Posterior cingulate gyrus (tissue), 11 donors: ENCODE measurements at places on chromosomes 2 and 18.

GRCh38 chr2:30686669-30687068, 120.6 kb downstream of the CAPN13 start:
- no peak for DNase-seq

DNA sequence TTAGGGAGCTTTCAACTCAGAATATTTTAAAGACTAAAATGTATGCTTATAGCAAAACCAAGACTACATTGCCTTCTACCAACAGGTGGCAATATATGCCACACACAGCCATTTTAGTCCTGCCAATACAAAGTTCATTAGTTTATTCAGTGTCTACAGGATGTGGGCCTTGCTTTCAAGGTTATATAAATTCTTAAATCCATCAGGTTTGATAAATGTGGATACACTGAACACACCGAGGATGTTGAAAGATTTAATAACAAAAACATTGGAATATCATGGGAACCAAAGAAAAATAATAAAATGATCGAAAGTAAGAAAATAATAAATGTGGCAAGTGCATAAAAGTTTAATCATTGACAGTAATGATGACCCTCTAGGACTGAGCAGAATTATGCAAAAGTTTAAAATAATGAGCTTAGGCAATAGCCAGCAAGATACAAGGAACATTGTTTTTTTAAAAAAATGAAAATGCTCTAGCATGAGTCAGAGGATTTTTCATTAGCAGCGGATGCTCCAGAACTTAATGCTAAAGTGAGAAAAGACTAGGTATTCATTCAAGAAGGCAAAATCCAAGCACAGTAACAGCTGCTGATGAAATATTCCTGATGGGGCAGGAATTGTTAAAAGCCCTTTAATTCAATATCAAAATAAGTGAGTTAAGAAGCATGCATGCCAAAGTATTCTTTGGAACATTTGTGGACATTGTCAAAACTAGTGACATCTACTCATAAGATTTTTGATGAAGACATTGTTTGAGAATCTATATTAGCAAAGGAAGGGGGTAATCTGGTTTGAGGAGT, 14.2 kb downstream of the SCN9A start:
- DNase-seq: no peak

DNA sequence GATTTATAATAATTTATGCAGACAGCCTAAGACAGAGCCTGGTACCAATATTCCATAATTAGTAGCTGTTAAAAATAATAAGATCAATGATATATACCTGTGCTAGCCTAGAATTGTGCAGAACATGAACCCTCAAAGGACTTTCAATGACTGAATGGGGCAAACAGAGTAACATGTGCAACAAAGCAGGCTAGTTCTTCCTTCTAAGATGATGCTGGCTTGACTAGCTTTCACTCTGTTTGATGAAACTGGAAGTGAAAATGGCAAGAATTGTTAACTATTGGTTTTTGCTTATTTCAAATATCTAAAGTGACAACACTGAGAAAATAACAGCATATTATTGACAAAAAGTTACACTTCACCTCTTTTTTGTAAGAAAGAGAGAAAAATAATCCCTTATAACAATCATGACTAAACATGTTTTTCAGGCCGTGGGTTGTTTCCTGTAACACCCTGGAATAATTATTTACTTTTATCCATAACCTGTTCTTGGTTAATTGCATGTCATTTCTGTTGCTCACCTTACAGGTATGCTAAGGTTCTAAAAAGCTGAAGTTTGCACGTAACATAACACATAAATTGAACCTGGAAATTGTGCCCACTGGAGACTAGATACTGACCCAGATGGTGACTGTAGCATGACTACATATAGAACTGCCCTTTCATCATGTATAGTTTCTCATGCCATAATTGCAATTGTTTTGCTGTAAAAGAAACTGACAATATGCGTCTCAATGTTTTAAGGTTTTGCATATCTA, 108.7 kb downstream of the C18orf54 start:
- DNase-seq: no peak

DNA sequence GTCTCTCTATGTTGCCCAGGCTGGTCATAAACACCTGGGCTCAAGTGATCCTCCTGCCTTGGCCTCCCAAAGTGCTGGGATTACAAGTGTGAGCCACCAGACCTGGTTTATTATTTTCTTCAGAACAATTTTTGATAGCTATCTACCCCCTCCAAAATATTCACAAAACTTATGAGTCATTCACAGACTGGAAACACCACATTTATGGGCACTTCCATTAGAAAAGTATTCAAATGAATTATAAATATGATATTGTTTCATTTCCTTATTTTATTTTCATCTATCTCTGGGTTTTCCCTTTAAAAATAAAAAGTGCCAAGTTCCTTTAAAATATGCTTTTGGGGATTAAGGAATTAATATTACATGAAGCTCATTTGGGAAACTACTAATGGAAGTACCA, 58.8 kb upstream of the MSTN start:
- DNase-seq: no peak

GRCh38 chr2:102592601-102593000, 26.8 kb upstream of the SLC9A2 start:
- DNase-seq: no peak

- no peak for DNase-seq
Measured at GRCh38 chr2:136393514-136393913, 275.6 kb upstream of the CXCR4 start.

DNA sequence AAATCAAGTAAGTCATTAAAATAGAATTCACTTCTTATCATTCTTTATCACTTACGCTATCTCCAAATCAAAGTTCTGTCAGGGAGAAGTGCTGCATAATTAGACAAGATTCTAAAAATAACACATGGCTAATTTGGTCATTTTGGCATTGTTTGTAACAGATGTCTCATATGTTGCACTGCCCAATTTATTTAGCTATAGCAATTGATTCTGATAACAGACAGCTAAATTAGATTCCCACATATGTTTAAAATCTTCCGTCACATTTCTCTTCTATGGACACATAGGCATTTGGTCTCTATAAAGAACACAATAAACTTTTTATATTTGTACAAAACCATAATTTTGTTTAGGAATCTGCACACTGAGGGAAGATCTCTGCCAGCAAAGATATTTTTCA, 644.5 kb upstream of the VRK2 start:
- no peak for DNase-seq

DNA sequence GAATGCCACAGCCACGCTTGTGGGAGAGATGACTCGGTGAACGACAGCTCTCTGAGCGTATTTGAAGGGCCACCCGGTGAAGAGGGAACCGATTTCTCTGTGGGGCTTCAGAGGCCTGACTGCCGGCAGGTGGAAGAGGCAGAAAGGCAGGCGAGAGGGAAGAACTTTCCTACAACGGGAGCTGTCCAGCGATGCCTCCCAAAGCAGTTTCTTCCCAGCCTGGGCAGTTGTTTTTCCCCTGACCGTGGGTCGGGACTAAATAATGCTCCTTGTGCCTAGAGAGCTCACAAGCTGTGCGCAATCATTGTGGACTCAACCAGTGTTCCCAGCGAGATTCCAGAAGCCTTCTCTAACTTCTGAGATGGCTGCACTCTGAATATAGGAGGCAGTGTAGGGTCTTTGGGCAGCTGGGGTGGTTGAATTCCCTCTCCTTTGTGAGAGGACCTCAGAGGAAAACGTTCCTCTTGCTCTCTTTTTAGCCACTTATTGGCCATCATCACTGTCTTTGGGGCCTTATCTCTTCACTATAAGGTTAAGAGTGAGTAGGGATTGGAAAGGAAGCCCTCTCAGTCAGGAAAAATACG, 710 bp downstream of the SEC11C start:
- no peak for DNase-seq

GRCh38 chr2:145085612-145086011, 565.7 kb upstream of the ZEB2 start:
- no peak for DNase-seq

- DNase-seq: no peak
Measured at GRCh38 chr2:101401326-101401665, 14.0 kb upstream of the CREG2 start.

GRCh38 chr2:28423856-28424605, 31.4 kb downstream of the FOSL2 start:
- DNase-seq: no peak

DNA sequence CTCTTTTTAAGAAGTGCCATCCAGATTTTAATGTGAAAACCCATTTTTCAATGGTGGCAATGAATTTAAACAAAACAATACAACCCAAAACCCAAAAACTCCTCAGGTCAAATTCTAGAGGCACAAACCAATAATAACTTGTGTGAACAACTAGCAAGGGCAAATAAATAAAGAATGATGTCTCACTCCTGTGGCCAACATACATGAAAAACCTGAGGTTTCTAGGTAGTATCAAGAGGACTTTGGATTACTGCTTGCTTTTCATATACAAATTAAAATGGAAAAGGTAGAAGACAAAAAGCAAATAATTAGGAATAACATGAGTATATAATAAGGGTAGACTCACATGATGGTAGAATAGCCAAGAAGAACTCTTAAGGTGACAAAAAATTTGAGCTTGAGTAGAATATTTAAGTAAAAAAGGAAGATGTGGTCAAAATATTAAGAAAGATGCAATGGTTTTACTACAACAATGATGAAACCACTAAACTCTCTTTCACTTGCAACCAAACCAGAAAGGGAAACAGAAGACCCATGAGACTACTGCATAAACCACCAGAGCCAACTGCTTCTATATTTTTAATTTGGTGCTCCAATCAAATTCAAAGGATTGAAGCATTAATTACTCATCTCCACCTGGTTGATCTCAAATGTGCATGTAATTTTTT, 53.5 kb downstream of the DARS1 start:
- no peak for DNase-seq

DNA sequence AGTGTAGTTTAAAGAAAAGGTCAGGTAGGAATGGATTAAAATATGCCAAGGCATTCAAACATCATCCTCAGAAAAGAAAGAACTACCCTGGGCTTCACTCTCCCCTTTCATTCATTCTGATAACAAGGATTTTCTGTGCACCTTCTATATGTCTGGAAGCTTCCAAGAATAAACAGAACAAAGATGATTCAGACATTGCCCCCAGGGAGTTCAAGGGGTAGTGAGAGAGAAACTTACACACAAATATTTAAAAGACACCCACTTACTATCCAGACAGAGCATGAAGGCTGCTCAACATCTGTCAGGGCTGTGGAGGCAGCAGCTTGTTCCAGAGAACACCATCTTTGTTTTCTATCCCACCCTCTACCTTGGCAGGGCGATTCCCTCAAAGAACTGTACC, 140.5 kb downstream of the ALK start:
- no peak for DNase-seq

GRCh38 chr2:202009019-202009481, 24.6 kb upstream of the FZD7 start:
- no peak for DNase-seq

- no peak for DNase-seq
Measured at GRCh38 chr2:88318071-88318955, 134.2 kb downstream of the FOXI3 start.

DNA sequence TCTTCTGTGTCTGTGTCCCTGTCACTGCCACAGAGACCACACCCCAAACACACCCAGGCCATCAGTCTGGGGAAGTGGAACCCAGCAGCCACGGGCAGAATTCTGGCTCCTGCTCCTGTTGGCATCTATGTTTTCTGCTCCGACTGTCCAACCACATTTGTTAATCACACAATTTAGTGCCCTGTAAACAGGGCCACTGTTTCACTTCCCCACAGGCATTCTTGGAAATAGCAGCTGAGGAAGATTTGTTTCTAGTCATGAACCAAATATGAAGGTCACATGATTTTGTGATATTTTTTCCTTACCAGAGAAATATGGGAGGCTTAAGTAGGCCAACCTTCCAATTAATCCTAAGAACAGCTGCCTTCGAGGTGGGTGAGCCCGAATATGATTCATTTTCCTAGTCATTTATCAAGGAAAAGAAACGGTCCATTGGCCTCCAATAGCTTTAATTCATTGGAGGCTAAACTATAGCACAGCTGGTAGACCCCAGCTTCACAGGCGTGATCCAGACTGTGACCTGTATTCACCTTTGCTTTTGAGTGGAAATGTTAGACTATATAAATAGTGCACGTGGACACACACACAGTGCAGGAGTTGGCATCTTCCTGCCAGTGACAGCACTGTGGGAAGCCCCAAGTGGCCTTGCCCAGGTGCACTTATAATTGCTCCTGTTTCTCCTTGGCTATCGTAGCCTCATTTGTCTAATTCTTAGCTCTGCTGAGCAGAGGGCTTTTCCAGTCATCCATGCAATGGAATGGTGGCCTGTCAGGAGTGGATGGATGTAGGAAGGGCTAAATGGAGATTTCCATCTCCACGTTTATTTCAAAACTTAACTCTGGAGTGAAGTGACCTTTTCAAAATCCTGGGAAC, 267.9 kb downstream of the LPIN1 start:
- no peak for DNase-seq

GRCh38 chr2:86685351-86685750, 34.7 kb upstream of the RMND5A start:
- no peak for DNase-seq

DNA sequence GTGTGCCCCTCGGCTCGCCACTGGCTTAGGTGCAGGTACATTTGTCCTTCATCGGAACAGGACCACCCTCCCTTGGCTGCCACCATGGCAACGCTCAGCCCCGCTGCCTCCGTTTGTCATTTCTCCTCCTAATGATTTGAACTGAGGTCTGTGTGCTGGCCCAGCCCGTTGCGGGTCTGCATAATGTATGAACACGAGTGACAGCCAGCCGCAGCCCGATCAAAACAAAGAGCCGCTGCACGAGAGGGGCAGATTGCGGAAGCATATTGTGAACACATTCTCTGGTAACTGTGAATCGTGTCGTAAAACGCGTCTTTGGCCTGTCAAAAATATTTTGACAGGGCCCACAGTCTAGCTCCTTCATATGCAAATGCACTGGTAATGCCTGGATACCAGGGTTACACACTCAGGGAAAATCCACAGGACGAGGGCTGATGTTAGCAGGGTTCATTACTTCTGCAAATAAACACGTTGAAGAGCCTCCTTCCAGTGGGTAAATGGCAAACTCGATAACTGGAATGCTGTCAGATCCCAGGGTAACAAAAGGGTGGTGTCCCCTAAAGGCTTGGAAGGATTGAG, 137.0 kb downstream of the AGAP1 start:
- DNase-seq: no peak

GRCh38 chr2:203122317-203122986, 107.8 kb downstream of the NBEAL1 start:
- DNase-seq: no peak

DNA sequence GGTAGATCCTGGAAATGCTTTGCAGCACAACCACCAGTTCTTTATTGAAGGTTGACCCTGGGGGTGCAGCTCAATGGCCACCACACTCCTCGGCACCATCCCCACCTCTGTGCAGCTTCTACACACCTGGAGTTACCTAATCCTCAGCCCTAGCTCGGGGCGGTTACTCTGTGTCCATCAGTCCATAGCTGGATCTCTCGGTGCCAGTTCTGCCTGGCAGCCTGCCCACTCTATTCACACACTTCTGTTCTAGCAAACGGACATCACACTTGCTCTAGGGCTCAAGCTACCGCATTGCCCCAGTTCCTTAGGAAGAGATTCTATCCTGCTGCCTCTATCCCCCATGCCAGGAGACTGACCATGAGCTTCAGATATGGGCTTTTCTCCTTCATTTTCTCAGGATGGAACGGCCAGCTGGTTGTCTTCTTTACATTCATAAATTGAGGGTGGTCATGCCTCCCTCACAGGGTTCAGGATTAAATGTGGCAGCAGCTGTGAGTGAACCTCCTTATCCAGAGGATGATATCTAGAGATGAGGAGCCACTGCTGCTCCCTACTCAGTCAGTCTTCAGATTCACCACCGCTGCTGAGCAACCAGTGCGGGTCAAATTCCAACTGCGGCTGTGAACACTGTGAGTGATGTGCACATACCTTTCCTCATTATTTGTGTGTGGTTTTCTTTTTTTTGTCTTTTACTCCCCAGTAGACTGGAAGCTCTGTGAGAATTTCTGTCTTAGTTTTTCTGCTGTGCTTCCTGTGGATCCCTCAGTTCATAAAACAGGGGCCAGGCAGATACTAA, 66.9 kb upstream of the TRIB2 start:
- no peak for DNase-seq
